ENCODE measurements at places on chromosomes 1 and 21. TPM values are rescaled to one million over a fixed set of nuclear protein-coding genes. Genes with fewer than 3 reads are reported as not detected.

- DNase-seq, result no peak
These were observed 138.8 kb upstream of the HMGB4 start for GRCh38 chr1:33725037-33725436.

The KIAA1614 gene
- total RNA-seq, result 14.8 TPM

- no peak for DNase-seq
These were observed 410.1 kb downstream of the OMA1 start for GRCh38 chr1:58136387-58136786.

The SLC22A15 gene
- total RNA-seq, result 1.2 TPM

DNA sequence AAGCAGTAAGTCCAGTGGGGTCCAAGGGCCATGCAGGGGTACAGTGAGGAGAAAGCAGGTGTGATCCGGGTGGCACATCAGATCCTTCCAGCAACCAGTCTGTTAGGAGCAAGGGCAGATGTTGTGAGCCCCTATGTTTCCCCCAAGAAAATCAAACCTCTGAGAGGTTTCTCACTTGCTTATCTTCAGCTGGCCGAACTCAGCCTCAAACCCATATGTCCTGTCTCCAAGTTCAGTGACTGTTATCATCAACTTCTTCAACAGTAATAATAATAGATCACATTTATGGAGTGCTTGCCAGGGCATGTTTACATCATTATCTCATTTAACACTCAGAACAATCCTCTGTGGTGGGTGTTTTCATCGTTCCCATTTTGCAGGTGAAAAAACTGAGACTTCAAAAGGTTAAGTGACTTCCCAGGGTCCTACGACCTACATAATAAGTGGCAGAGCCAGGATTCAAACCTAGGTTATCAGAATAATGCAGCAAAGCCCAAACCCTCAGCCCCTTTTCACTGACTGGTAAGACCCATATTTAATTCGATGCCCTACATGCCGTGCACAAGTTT lies 3.3 kb downstream of the CAPN2 start:
- DNase-seq, result no peak

DNA sequence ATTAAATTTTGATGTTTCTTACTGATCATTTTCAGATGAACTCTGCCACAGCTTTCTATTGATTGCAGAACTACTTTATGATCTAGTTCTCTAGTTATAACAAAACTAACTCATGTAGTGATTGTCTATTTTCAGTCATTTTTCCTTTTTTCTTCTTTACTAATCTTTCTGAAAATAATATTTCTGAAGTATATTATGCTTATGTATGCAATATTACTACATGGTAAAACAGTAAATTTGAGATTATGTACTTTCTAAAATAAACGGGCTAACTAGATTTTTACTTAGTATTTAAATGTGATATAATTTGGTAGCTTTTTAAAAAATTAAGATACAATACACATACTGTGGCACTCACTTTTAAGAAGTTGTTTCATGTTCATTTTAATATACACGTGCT lies 7.6 kb downstream of the TSNAX start:
- no peak for DNase-seq

- DNase-seq, result no peak
These were observed 1.1 kb upstream of the AGO1 start for GRCh38 chr1:35881850-35882273.

GRCh38 chr1:51534447-51534846 lies 15.4 kb upstream of the EPS15 start:
- DNase-seq, result no peak

DNA sequence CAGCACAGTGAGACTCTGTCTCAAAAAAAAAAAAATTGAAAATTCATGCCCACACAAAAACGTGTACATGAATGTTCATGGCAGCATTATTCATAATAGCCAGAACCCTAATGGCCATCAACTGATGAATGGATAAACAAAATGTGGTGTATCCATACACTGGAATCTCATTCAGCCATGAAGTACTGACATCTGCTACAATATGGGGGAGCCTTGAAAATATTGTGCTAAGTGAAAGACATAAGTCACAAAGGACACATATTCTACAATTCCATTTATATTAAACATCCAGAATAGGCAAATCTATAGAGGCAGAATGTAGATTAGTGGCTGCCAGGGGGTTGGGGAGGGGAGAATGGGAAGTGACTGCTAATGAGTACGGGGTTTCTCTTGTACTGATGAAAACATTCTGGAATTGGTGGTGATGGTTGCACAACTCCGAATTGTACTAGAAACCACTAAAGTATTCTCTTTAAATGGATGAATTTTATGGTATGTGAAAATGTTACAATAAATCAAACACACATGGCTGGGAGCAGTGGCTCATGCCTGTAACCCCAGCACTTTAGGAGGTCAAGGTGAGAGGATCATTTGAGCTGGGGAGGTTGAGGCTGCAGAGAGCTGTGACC lies 33.0 kb upstream of the KCNN3 start:
- no peak for DNase-seq

The GNAT2 gene
- not detected for total RNA-seq

The OR2T2 gene
- not detected for total RNA-seq

The UBAP2L gene
- total RNA-seq, result 36.4 TPM

DNA sequence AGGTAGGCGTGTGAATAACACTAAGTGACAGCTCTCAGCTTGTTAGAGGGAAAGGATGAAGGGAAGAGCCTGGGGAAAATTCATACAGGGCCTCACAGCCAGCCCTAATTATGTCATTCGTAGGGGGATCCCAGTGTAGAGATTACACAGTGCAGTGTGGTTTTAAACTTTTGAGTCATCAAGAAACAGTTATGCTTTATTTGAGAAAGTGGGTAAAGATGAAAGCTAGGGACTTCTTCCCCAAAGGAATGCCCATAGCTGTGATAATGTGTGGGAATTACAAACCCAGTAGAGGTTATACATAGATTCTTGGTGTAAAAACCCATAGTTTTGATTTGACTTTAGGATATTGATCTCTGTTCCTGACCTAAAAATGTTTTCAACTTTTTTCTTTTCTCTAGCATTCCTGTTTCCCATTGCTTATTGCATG lies 1.9 kb downstream of the TTF2 start:
- DNase-seq, result no peak

The GLRX2 gene
- total RNA-seq, result 8.6 TPM

DNA sequence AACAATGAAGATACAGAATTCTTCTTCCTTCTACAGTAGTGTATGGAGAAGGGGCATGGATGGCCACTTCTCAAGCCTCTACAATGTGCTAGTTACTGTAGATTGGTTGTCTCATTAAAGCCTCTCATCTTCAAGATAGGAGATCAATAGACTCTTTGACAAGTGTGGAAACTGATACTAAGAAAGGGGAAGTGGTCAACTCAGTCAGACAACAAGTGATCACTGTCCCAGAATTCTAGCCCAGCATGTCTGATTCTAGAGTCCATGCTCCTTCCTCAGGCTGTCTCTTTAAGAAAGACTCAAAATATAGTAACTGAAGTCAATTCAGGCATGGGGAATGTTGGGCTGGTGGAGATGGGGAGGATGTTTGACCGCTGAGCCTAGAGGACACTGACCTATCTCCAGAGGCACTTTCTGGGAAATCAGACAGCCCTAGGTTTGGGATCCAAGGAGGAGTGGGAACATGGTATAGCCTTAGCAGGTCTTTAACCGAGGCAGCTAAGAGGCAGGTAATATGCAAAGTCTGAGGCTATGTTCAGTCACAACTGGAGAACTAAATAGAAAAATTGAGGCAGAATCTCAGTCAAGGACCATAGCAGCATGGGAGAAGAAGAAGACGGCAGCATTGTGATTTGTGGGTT lies 39.3 kb upstream of the EYA3 start:
- DNase-seq, result no peak

DNA sequence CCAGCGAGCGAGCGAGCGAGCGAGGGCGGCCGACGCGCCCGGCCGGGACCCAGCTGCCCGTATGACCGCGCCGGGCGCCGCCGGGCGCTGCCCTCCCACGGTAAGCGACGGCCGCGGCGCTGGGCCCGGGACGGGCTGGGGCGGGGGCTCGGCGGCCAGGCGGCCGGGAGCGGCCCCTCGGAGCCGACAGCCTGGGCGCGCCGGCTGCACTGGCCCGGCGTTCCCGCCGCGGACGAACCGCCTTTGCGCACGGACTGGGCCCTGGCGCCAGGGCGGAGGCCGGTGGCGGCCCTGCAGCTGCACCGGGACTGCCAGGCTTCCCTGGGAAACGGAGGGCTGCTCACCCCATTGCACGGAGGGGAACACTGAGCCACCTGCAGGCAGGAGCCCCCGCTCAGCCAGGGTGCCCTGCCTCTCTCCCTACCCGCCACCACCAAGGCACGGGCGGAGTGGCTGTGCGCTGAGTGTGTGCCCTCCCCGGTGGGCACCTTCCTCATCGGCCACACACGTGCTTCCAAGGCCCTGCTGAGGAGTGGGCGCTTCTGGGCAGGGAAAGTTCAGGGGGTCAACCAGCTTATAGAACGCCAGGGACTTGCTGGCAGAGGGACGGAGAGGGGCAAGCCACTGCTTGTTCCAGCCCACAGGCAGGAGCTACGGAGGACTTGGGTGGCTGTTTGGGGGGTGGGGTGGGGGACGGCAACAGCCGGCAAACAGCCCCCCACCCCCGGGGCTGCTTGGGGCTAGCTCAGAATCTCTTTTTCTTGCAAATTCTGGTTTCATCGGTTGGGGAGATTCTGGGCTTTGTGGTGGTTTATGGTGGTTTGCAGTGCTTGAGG lies 532 bp downstream of the CSF1 start:
- no peak for DNase-seq

DNA sequence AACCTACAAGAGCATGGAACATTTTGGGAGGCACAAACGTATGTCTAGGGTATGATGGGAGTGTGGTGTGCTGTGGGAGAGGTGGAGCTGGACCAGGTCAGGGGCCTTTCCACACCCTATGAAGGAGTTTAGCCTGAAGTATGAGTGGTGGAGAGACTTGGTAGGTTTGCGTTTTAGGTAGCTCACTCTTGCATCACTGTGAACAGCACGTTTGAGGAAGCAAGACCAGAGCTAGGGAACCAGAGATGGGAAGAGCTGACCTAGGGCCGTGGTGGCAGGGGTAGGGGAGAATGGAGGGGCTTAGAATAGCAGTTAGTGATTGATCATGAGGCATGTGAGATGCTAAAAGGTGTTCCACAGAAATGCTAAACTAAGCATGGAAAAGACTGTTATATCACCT lies 25.1 kb upstream of the ZFP69B start:
- DNase-seq, result no peak

DNA sequence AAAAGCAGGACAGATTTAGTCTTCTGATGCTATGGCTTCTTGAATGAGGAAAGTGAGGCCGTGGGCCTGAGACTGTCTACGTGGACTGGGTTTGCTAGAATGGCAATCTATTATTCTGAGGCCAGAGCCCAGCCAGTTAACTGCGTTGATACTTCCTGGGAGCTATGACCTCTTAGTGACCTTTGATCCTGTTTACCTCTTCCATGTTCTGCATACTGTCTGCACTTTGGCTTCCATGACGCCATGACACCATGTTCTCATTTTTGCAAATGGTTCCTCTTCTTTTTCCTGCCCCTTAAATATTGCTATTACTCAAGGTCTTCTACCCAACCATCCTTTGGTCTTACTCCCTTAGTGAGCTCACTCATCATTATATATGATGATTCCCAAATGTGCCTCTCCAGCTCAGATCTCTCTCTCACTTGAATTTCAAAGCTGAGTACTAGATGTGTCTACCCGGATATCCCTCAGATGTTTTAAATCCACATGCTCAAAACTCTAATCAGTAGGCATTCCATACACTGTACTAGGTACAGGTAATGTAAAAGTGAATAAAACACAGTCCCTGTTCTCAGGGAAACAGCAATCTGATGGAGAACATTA lies 66.1 kb upstream of the ATP1A1 start:
- no peak for DNase-seq

- DNase-seq, result no peak
These were observed 68.6 kb downstream of the RPAP2 start for GRCh38 chr1:92367496-92367895.

- DNase-seq, result no peak
These were observed 31.7 kb downstream of the ARHGAP29 start for GRCh38 chr1:94205639-94206038.

DNA sequence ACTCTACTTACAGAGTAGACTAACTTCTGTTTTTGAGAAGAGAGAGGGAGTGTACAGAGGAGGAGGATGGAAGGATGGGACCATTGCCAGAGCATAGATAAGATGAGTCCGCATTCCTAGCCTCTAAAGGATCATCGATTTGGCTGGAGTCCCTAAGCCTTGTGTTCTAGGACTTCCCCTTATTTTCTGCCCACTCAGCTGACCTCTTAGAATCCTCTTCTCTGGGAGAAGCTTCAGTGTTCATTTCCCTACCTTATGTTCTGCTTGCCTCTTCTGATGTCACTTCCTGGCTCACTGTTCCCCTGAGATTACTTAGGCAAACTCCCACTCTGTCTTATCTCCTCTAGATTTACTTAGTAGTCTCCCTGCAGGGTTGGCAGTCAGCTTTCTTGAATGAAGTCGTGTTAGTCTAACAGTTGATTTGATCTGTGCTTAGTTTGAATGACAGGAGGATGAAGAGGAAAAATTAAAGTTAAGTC lies 156.7 kb downstream of the SYT2 start:
- no peak for DNase-seq

DNA sequence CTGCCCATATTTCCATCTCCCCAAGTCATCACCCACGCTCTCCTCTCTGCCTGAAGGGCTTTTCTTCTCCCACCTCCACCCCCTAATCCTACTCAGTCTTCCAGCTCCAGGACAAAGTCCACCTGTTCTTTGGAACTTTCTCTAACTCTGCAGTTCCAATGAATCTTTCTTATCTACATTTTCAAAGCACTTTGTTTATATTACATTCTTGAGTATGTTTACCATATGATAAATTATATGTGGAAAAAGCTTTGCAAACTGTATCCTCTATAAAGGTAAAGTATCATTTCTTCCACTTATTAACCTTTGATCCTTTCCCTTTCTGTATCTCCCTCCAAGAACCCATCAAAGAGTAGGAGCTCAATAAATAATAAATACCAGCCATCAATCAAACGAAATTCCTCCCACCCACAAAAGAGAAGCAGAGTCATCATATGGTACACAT lies 39.7 kb downstream of the TTC13 start:
- no peak for DNase-seq

DNA sequence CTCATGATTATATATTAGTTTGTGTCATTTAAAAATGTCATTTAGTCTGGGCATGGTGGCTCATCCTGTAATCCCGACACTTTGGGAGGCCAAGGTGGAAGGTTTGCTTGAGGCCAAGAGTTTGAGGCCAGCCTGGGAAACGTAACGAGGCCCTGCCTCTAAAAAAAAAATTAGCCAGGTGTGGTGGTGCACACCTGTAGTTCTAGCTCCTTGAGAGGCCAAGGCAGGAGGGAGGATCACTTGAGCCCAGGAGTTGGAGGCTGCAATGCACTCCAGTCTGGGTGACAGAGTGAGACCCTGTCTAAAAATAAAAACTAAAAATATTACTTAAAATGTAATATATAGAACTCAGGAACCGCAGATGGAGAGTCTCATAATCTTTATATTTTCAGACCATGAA lies 34.6 kb downstream of the RUNX3 start:
- peak; percentile 24 for DNase-seq

The OR6N1 gene
- total RNA-seq, result not detected

The LENEP gene
- total RNA-seq, result not detected

- DNase-seq, result no peak
These were observed 106.2 kb downstream of the RUNX1 start for GRCh38 chr21:34942911-34943310.

The KHDC4 gene
- total RNA-seq, result 33.5 TPM

The IFNLR1 gene
- not detected for total RNA-seq

The PCP4 gene
- 188 TPM for total RNA-seq

- no peak for DNase-seq
These were observed 12.9 kb downstream of the DNAJC11 start for GRCh38 chr1:6688757-6689156.

- DNase-seq, result no peak
These were observed 117.2 kb downstream of the CNIH3 start for GRCh38 chr1:224733027-224733911.

- no peak for DNase-seq
These were observed 29.3 kb downstream of the RSPH1 start for GRCh38 chr21:42466700-42467099.

The AMY2B gene
- 56.4 TPM for total RNA-seq
